ENCODE measurements at places on chromosomes 4 and X.

DNA sequence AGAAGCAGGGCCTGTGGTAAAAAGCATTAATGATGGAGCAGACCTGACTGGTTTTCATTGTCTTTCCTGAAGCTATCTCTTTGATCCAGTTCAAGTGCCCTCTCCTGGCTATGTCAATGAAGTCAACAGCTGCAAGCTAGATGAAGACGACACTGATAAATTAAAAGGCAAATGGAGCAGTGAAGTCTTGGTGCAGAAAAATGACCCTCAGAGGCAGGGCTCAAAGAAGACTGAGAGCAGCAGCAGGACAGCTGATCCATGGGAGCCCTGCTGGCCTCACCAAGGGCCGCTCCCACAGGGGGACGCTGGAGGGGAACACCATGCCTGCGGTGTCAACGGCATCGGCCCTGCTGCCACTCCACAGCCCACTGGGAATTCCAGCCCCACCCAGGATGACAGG is 96.2 kb downstream of the RELL1 start:
- no peak for DNase-seq

GRCh38 chrX:40065296-40066046 is 32.3 kb downstream of the BCOR start:
- DNase-seq: peak; percentile 22

DNA sequence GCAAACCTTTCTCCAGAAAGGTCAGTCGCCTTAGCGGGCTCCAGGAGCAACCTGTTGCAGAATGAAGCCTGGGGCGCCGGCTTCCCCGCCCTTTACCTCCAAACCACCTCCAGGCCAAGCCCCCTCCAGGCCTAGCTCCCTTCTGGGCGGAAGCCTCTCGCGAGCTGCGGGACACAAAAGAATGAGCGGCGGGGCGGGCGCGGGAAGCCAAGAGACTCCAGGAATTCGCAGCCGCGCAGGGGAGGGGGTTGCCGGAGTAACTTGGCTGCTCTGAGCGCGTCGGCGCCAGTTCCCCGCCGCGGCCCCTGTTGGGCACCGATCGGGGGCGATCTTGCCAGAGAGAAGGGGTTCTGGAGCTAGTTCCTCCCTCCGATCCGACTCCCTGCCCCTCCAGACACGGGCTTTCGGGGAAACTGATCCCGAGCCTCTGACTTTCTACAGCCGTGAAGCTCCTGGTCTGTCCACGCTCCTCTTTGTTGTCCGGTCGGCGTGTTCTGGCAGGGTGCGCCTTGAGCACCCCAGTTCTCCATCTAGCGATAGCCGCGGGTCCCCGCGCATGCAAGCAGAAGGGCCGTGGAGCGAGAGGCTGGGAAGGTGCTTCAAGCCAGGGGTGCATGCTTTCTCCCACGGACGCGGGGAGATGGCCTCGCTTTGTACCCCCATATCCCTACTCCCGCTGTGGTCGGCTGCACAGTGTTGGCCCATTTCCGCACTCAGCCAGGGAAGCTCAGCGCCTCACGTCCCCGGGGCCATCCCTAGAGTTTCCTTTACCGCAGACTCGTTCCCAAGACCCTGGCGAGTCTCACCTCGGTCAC is 1.2 kb downstream of the PROM1 start:
- DNase-seq: no peak

DNA sequence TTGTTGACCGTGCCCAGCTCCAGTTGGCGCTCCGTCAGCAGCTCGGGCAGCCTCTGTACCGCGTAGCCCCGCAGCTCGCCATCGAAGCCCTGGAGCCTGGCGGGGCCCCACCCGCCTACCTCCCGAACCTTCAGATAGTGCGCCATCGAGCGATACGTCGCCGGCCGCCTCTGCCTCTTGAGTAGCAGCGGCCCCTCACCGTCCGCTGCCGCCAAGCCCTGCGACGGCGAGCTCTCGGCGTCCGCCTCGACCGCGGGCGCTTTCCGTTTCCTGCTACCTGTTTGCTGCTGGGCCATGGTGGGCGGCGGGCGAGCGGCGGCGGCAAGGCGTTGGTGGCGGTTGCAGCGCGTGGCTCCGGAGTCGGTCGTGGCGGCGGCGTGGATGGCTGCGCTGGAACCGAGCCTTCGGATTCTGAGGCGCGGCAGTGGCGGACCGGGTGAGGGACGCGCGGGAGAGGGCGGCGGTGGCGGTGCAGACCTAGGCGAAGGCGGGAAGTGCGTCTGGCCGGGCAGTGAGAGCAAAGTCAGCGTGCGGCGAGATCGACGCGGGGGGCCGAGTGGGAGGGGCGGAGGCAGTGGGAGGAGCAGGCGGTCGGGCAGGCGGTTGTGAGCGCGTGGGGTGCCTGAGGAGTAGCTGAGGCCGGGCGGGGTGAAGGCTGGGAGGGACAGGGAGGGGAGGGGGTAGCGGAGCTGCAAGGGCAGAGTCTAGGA is at the start of gene DCAF12L1:
DCAF12L1 (minus strand) TSS at position 502 of the 710 bp plus-strand sequence; CDS start at position 296, 206 bp downstream.
- no peak for DNase-seq

GRCh38 chr4:52822972-52823701 is 39.0 kb upstream of the RASL11B start:
- no peak for DNase-seq

All from activated CD4-positive, alpha-beta T cell treated with anti-CD3 and anti-CD28 coated beads for 4 hours (primary cell).